ENCODE measurements at places on chromosomes 5 and 9.

DNA sequence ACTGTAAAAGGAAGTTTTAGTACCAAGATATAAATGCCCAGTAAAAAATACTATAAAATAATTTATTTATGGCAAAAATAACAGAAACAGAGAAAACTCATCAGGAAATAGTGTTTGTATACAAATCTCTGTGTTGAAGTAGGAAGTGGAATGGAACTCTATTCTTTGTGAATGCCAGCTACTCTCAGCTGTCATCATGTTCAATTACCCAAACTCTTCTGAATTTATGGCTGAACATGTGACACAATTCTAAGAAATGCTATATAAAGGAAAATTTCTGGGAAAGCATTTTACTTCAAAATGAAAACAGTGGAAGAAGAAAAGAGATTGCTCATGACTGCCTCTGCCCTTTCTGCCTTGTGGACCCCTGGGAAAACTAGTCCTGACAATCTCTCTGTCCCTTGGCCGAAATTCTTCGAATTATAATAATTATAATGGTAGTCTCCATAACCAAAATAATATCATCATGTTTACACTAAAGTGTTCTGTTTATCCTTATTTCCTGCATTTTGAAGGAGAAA, 522.3 kb upstream of the ST8SIA4 start:
- no peak for DNase-seq

DNA sequence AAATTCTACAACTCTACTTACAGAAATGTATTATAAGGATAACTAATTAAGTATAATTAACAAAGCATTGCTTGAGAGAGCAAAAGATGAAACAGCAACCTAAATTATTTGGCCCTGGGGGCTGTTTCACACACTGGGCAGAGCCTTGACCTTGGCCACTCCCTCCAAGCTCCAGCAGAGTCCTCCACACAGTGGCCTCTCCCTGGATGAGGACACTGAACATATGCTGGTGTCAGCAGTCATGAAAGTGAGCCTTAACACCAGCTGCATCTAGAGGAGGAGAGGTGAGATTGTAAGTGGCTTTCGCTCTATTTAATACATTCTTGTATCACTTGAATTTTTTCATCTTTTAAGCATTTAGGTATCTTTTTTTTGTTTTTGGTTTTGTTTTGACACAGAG, 23.3 kb upstream of the ZDHHC12 start:
- no peak for DNase-seq

DNA sequence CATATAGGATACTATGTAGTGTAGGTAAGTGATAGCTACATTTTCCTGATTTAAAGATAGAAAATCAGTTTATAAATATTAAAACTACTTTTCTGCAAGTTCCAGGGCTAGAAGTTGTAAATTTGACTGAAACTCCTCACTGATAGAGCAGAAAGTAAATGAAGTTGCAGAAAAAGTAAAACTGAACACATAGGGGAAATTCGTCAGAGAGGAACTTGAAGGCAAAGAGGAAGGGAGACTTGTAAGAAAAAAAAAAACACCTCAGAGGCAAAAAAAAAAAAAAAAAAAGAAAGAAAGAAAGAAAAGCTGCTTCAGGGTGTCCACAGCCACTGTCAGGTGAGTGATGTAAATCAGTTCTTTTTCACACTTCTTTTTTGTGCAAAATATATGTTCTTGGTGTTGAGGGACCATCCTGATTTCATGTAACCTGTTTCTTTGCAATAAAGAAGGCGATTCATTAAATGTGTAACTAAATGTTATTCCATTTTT, 336.2 kb upstream of the ZNF462 start:
- DNase-seq = no peak

- no peak for DNase-seq
Observed at GRCh38 chr5:1643651-1644392, 120.1 kb upstream of the LPCAT1 start.

DNA sequence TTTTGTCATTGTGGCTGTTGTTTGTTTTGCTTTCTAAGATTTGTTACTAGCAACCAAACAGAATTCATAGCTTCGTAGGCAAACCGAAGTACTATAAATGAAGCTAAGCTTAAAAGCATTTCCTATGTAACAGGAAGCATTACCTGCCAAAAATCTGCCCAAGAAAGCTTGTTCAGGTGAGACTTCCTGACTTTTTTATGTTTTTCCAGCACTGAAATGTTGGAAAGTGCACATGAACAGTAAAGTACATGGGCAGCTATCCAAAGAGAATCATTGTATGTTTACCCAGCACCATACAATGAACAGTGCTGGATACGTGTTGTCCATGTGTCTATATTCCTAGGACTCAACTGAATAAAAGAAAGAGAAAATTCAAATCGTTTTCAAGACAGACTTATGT, 247.1 kb downstream of the NFIB start:
- no peak for DNase-seq

GRCh38 chr9:15433191-15433590, 10.5 kb downstream of the SNAPC3 start:
- no peak for DNase-seq

DNA sequence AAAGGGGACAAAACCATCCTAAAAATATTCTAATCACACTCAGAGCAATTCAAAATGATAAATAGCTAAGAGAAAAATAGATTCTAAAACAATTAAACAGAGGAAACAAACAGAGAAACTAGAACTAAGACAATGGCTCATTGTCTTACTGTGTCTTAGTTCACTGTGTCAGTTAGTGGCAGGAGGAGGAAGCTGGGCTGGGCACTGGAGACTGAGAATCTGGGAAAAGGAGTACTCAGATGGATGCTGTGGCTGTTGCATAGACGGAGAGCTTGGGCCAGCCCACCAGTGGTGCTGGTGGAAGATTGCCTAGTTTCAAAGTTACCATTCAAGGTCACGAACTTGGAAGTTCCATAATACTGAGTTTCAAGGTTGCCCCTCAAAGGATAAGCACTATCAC, 94.7 kb upstream of the IFNK start:
- no peak for DNase-seq

DNA sequence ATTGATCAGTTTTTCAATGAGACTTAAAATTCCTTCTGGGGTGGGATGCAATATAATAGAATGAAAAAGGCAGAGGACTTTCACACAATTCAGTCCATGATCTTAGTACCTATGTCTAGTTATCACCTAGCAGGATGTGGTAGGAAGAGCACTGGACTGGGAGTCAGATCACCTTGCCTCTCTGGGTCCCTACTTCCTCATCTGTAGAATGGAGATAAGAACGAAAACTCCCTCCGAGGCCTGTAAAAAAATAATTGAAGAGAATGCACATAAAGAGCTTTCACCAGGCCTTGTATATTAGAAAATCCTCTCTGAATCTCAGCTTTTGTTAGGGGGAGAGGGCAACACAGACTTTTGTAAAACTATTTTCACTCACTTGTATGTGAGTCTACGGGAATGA, 681 bp upstream of the TMEFF1 start:
- DNase-seq = no peak

GRCh38 chr9:107810461-107810961, 320.9 kb upstream of the KLF4 start:
- DNase-seq = no peak

Data from activated T-helper 9 cell treated with anti-CD3 and anti-CD28 coated beads, Interleukin-2, amount 50 U/mL, for 16 hours (primary cell).